NCI-H460 (cell line): ENCODE measurements at places on chromosomes 7 and 10. TPM values are rescaled to one million over a fixed set of nuclear protein-coding genes. Genes with fewer than 3 reads are reported as not detected.
A peak's percentile ranks its signal among the peaks of the same experiment; 100 is the strongest.

DNA sequence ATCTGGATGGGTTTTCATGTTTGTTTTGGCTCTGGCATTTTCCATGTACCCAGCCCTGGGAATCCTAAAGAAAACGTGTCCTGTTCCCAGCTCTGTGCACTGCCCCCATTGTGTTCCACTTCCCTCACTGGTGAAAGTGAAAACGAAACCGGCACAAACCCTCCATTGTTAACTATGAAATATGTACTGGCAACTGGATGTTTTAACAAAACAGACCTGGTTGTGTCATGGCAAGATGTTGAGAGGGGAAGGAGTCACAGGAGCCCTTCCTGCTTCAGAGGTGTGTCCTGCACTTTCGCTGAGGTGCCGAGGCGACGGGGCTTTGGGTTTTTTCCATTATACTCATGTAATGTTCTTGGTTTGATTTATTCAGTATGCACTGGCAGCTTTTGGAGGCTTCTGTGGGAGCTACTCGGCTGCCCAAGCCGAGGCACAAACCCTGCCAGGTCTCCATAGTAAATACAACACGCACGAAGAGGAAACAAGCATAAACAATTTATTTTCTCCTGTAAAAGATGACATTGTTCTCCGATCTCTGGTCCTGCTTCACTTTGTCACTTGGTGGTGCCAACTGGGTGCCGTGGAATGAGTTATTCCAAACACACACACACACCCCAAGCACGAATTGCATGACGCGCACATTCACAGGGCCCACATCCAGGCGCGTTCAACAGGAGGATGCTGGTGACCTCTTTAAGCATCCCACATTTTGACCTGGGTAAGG lies 118.2 kb downstream of the CDK6 start:
- DNase-seq, result peak; percentile 43

DNA sequence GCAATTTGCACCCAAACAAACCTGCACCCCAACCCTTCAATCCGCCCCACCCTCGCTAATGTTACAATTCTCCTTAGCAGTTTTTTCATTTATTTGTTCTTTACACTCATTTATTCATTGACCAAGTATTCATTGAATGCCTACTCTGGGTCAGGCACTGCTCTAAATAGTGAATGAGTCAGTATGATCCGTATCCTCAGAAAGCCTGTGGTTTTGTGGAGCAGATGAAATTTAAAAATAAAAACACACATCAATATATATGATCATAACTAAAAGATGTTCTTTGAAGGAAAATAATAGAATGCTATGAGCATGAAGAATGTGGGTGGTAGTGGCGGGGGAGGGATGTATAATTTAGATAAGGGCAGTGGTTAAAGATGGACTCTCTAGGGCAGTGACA lies 13.3 kb downstream of the IFIT5 start:
- DNase-seq, result no peak

GRCh38 chr10:63064706-63065105 lies 68.4 kb upstream of the NRBF2 start:
- DNase-seq, result no peak

Gene DNAJB9
- 18.0 and 24.1 TPM in 2 replicates for total RNA-seq

Gene CRTAC1
- not detected in 2 replicates for total RNA-seq

Gene SEC23IP
- total RNA-seq, result 34.9 and 41.3 TPM in 2 replicates
